Adrenal gland (tissue), 19 donors: ENCODE measurements at places on chromosomes 1 and 21.

DNA sequence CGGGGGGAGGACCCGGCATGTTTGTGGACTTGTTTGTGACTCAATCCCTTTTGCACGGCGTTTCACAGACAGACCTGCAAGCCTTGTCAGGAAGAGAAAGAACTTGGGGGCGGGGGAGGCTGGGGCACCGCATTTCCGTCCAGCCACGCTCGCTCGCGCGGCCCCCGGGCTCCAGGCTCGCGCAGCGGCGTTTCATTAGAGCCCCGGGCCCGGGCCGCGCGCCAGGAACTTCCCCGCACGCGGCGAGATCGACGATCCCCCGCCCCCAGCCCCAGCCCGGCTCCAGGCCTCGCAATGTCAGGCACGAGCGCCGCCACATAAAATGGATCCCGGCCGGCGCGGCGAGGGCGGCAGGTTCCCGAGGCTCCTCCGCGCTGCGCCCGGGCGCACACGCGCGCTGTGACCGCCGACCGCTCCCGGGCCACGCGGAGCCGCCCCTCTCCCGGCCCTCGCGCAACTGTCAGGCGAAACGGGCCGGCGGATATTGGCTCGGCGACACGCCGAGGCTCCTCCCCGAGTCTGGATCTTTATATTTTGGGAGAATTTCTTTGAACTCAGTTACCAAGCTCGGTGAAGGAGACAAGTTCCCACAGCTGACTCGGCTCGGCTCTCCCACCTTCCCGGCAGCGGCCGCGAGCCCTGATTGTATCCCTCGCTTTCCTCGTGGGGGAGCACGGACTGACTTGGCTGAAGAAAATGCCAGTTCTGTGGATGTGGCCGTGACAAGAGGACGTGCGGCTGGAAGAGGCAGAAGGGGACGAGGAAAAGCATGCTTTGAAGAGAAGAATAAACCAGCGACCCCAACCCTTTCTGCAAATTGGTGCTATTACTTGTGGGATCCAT lies at the start of gene KIF26B:
Gene KIF26B (plus strand): TSS at position 557 of the 843 bp plus-strand sequence. CDS start 440 bp downstream, outside the sequence.
- peak; percentile 31 for DNase-seq

GRCh38 chr1:13757693-13758092 lies 57.7 kb downstream of the PRDM2 start:
- DNase-seq, result no peak

GRCh38 chr1:47532921-47533792 lies 95.3 kb downstream of the FOXD2 start:
- DNase-seq, result peak; percentile 42

GRCh38 chr1:161725908-161726472 lies 4.6 kb downstream of the FCRLB start:
- DNase-seq, result no peak

DNA sequence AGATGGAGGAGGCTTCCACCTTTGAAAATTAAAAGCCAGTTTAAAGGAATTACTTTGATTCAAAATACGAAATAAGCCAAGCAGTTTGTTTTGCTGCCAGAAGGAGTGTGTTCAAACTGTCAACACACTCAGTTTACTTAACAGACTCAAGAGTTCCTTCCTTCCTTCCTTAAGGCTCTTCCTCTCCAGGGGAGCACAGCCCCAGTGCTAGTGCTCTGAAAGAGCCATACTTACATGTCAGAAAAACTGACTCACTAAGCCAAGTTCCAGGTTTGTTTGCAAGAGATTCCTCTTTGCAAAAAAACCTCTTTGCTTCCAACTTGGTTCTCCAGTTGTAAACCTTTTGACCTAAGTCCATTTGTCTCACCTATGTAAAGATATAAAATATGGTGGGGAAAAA lies 14.3 kb downstream of the SETD4 start:
- no peak for DNase-seq

DNA sequence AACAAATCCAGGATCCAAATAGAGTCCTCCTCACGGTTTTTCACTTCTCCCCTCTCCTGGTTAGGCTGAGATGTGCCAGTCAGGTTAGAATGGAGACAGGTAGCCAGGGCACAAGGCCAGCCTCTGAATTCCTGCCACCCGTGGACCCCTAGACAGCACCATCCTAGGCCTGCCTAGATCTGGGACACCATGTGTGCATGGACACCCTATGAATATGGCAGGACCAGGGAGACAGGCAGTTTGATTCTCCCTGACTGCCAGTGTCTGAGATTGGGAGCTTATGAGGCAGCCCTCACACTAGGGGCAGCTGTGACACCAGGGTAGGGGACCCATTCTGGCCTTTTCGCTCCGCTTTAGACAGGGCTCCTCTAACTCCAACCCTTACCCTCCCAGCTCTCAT lies 7.5 kb downstream of the AVPR1B start:
- no peak for DNase-seq

- no peak for DNase-seq
Measured at GRCh38 chr1:29635501-29636263, 399.4 kb downstream of the PTPRU start.

- no peak for DNase-seq
Measured at GRCh38 chr1:232911027-232911599, 39.3 kb upstream of the NTPCR start.

- no peak for DNase-seq
Measured at GRCh38 chr1:150018165-150018564, 7.6 kb upstream of the OTUD7B start.

- DNase-seq, result no peak
Measured at GRCh38 chr21:14241297-14241696, 25.3 kb downstream of the RBM11 start.

DNA sequence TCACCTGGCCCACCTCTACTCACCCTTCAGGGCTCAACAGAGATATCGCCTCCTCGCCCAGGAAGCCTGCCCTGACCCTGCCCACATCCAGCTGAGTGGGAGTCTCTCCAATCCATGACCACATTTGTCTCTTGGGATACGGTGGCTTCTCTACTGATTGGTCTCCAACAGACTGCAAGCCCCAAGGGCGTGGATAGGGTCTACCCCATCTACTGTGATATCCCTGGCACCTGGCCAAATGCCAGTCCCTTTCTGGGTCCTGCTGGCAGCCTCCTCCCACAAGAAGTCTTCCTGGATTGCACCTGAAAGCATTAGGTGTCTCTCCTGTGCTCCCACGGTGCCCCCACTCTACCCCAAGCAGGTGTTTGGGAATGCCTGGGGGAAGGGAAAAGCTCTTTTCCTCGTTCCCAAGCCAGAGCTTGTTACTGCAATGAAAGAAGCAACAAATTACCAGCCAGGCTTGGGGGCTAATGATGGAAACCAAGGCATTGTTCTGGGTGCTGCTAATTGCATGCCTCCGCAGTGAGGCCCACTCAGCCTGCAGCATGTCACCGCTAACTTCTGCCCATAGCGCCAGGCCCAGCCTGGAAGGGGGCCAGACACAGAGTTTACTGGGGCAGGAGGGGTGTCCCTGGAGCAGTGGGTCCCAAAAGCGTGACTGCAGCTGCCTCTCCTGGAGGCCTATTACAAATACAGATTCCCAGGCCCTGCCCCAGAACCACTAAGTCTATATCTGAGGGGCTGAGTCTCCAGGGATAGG lies 90.7 kb upstream of the IFFO2 start:
- DNase-seq, result no peak

GRCh38 chr1:56788102-56788501 lies 31.1 kb downstream of the FYB2 start:
- DNase-seq, result no peak

- DNase-seq, result no peak
Measured at GRCh38 chr1:9037476-9038337, 11.5 kb upstream of the SLC2A7 start.

DNA sequence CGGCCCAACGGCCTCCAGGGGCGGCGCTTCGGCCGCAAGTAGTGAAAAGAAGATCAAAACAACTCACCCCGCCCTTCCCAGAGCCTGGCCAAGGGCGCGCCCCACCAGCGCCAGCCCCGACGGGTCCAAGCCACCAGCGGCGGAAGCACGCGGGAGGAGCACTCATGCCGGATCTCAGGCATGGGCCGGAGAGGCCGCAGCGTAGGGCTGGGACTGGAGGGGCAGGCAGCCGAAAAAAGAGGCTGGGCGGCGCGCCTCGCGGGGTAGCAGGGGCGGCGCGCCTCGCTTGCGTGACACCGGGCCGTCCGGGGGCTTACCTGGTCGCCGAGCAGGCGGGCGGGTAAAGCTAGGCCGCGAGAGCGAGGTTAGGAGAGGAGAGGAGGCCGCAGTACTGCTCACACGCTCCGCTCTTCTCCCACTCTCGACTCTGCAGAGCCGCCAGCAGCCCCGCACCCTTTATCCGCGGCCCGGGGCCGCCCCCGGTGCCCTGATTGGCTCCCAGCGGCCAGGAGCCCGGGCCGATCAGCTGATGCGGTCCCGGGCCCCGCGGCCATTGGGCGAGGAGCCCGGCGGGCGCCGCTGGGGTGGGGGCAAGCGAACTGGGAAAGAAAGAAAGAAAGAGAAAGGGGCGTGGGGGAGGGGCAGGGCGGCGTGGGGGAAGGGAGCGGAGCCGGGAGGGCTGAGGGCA lies at the start of gene GLUL:
Gene GLUL (minus strand): TSS at position 429 of the 688 bp plus-strand sequence. CDS start 3,053 bp downstream, outside the sequence.
- peak; percentile 94 for DNase-seq

DNA sequence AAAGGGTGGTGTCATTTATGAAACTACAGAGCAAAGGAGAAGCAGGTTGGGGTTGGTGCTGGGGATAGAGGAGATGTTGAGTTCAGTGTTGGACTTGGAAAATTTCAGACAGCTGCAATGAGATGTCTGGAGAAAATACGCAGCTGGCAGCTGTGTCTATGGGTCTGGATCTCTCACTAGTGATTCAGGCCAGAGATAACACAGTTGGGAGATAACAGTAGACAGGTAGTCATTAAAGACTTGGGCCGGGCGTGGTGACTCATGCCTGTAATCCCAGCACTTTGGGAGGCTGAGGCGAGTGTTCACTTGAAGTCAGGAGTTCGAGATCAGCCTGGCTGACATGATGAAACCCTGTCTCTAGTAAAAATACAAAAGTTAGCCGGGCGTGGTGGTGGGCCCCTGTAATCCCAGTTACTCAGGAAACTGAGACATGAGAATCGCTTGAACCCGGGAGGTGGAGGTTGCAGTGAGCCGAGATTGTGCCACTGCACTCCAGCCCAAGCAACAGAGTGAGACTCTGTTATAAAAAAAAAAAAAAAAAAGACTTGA lies 2.5 kb upstream of the TFAP2E start:
- DNase-seq, result no peak

DNA sequence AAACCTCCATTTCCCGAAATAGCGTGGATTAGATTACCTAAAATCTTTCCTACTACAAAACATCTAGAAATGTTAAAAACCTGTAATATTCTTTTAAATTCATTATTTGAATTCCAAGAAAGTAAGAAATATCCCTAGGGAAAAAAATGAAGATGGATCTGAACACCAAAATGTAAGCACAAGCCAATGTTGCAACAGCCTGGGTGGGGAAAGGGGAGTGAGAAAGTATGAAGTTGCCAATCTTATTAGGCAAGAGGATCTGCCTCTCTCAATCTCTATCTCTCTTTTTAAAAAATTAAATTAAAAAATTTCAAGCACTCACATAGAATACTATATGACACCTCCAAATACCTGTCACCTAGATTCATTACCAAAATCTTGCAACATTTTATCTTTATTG lies 74.9 kb upstream of the IRF2BP2 start:
- no peak for DNase-seq

GRCh38 chr1:154256686-154257085 lies 15.7 kb upstream of the HAX1 start:
- no peak for DNase-seq

DNA sequence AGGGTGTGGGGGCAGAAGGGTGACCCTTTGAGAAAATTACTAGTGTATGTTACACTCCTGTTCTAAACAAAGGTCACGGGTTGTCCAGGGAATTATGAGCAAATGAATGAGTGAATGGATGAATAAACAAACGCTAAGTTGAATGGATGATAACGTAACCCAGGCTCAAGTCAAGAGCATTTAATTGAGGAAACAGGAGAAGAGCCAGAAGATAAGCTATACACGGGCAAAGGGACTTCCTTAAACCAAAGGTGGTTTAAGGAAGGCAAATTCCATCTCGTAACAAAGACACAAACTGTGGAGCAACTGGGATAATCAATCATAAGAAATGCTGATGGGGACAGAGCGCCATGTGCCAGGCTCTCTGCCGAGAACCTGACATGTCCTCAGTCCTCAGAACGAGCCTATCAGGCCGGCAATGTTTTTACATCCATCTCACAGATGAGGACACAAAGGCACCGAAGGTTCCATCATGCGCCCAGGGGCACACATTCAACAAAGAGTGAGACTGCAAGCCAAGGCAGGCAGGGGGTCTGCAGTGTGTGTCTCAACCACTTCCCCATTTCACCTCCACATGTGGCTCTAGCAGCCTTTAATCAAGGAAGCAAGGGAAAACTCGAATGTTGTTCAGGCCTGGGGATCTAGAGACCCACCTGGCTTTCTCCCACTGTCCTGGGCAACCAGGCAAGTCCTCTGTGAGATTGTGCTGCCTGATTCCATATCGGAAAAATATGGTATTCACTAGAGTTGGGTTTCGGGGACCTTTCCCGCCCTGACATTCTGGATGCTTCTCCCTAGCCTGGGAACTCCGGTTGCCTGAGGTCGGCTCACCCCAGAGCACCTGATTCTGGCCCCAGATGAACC lies 126.8 kb upstream of the EDN2 start:
- DNase-seq, result no peak

- DNase-seq, result no peak
Measured at GRCh38 chr1:163367721-163368120, 46.0 kb downstream of the NUF2 start.

- no peak for DNase-seq
Measured at GRCh38 chr1:170674239-170674638, 10.3 kb downstream of the PRRX1 start.

GRCh38 chr1:9724706-9725476 lies 73.4 kb downstream of the PIK3CD start:
- DNase-seq, result no peak

GRCh38 chr21:21034036-21034435 lies 35.8 kb downstream of the NCAM2 start:
- no peak for DNase-seq

- no peak for DNase-seq
Measured at GRCh38 chr1:118947003-118947765, 41.0 kb downstream of the TBX15 start.

- no peak for DNase-seq
Measured at GRCh38 chr1:15954316-15954715, 21.6 kb downstream of the ZBTB17 start.

- DNase-seq, result no peak
Measured at GRCh38 chr1:230066031-230066430, 1.0 kb upstream of the GALNT2 start.

DNA sequence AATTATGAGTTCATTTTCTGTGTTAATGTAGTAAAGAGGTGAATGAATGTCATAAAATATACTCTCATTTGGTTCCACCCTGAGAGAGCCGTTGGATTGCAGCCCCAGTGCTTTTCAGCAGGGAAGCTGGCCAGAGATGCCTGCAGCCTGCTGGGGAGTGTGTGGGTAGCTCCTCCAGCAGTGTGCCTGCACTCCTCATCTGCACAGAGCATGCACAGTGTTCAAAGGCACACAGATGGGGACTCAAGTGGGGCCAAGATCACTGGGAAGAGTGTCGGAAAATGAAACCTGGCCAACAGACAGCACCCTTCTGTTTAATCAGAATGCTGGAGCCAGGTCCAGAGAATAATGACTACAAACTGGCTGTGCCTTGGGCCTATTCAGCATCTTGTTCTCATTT lies 206.8 kb downstream of the ST6GALNAC3 start:
- no peak for DNase-seq

DNA sequence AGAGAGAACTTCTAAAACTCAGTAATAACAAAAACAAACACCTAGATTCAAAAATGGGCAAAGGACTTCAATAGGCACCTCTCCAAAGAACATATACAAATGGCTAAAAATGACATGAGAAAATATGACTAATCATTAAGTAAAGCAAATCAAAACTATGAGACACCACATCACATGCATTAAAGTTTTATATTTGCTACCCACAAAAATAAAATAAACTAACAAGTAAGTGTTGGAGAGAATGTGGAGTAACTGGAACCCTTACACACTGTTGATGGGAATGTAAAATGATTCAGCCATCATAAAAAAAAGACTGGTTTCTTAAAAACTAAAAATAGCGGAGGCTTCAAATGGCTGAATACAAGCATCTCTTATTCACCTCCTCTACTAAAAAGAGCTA lies 262.1 kb upstream of the PKN2 start:
- DNase-seq, result no peak
